Germinal center (tissue), 1 donor: ENCODE measurements at places on chromosomes 3 and 15.

- peak; percentile 66 for DNase-seq
These were observed 23.8 kb upstream of the TM2D3 start for GRCh38 chr15:101675796-101676582.

- DNase-seq = no peak
These were observed 177.0 kb upstream of the TBL1XR1 start for GRCh38 chr3:177374323-177374722.

DNA sequence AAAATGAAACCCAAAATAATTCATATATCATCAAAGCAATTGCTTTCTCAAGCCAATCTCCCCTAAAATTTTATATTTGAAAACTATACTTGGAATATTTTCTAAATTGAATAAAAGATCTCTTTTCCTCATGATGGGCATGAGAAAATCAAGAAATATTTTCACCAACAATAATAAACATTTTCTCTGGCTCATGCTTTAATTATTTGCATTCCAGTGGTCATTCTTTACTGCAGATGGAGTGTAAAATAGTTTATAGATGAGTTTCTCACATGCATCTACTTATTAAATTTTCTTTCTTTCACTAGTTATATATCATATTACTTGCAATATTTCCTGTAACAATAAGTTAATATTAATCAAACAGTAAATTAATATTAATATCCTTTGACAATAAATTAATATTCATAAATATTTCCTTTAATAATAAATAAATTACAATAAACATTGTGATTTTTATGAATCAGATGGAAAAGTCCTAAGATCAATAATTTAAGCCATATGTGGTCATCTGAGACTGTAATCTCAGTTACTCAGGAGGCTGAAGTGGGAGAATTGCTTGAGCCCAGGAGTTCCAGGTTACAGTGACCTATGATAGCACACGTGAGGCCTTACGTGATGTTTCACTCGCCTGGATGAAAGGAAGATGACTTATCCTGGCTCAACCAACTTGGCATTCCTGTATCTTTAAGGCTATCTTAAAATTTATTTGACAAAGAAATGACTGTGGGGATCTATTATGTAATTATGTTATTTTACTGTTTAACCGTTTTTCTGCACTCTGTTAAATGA lies 958.8 kb downstream of the ZPLD1 start:
- no peak for DNase-seq

GRCh38 chr3:43769097-43769884 lies 78.6 kb downstream of the ABHD5 start:
- DNase-seq = peak; percentile 74

- no peak for DNase-seq
These were observed 447.3 kb downstream of the TAFA4 start for GRCh38 chr3:68485051-68485450.

DNA sequence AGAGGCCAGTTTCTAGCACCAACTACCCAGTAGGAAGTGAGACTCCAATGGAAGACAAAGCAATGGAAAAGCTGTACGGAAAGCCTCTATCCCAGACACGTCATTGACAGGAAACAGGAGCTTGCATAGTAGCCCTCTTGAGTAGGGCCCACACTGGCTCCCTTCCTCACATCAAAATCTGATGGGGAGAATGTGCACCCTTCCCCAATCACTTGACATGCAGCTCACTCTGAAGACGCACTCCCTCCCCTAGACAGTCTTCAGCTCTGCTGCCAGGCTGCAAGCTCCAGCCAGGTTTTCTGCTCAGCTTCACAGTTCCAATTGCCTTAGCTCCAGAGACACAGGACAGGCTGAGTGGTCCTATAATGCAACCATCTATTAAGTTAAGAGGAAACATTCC lies 567.8 kb downstream of the EPHB1 start:
- no peak for DNase-seq

DNA sequence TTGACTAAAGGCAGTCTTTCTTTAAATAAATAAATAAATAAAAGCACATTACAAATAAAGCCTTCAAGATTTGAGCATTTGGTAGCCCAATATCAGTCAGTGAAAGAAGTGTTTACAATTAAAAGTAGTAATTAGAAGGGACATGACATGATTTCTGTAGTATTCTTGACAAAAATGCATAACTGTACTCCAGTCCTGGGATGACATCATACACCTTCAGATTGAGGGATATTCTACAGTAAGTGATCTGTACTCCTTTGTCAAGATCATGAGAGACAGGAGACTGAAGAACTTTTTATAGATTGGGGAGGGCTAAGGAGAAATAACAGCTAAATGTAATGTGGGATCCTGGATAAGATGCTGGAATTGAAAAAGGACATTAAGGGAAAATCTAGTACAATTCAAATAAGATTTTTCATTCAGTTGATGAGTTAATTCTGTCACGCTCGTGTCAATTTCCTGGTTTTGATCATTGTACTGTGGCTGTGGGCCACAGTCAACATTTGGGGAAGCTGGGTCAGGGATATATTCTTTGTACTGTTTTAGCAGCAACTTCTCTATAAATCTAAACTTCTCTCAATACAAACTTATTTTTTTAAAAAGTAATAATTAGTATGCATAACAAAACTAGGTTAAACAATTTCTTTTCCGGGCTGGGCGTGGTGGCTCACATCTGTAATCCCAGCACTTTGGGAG lies 314.8 kb downstream of the PTPRG start:
- DNase-seq = no peak

GRCh38 chr3:136804141-136804540 lies 14.8 kb upstream of the SLC35G2 start:
- DNase-seq = no peak

GRCh38 chr3:59424268-59425010 lies 374.6 kb upstream of the CFAP20DC start:
- DNase-seq = no peak

GRCh38 chr3:143170676-143171075 lies 51.1 kb downstream of the CHST2 start:
- no peak for DNase-seq

GRCh38 chr3:56864090-56864489 lies 62.3 kb upstream of the ARHGEF3 start:
- DNase-seq = no peak

DNA sequence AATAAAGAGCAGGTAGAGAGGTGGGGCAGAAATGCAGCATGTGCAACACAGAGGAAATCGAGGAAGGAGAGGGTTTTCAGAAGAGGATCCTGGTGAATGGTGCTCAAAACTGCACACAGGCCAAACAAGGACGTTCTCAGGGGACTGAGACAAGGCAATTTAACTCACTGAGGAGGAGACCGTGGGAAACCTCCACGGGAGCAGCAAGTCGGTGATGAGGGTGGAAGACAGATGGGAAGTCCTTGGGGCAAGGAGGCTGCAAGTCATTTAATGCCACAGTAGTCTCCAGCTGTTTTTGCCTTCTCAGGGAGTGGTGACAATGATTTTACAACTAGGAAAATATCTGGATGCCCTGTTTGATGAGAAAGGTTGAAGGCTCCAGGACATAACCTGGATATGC lies 11.5 kb upstream of the PDIA5 start:
- no peak for DNase-seq

- DNase-seq = no peak
These were observed 13.7 kb downstream of the ZDHHC19 start for GRCh38 chr3:196197524-196197923.

- no peak for DNase-seq
These were observed 263.6 kb upstream of the GOLGA6L4 start for GRCh38 chr15:83971992-83972391.

DNA sequence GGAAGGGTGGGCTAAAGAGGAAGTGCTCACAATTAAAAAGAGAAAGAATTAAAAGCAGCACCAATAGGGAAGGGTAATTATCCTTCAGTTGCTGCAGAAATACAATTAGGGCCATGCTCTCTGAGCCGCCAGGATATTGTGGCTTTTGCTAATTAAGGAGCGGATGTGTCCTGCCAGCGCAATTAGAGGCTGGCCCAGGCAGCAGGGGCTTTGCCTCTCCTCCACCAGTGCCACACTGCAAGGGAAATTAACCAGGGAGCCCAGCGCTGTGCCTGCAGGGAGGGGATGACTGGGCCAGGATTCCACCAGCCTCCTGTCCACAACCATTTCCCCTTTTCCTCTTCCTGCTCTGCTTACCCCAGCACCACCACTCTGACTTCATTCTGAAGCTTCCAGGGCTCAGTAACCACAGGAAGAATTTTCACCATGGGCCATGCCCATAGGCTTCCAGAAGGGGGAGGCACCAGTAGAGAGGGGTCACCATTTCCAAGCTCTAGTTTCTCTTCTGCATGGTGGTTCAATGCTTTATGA lies 10.4 kb upstream of the AEN start:
- no peak for DNase-seq

GRCh38 chr15:66831801-66832390 lies 129.9 kb downstream of the SMAD6 start:
- DNase-seq = no peak

DNA sequence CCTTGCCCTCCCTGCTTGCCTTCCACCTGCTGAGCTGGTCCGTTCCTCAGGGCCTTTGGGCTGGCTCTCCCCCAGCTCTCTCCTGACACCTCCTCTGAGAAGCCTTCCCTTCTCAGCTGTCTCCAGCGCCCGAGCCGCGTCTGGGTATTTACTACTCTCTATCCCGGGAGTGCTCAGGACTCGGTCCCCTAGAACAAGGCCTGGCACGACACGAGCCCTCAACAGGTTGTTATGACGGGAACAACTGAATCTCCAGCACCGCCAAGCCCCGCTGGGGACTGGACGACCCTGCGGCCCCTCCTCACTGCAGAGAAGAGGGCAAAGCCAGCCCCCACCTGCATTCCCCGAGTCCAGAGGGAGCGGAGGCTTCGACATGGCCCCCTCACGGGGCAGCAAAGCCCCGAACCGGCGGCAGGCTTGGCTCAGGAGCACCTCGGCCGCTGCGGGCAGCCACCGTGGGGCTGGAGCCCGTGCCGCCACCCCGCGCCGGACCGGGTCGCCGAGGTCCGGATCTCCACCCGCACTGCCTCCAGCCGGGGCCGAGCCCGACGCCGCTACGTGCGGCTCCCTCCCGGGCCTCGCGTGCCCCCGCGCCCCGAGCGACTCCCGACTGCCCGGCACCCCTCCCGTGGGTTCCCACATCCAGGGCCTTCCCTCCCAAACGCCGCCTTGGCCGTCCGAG lies 792 bp downstream of the TPRA1 start:
- DNase-seq = peak; percentile 19

DNA sequence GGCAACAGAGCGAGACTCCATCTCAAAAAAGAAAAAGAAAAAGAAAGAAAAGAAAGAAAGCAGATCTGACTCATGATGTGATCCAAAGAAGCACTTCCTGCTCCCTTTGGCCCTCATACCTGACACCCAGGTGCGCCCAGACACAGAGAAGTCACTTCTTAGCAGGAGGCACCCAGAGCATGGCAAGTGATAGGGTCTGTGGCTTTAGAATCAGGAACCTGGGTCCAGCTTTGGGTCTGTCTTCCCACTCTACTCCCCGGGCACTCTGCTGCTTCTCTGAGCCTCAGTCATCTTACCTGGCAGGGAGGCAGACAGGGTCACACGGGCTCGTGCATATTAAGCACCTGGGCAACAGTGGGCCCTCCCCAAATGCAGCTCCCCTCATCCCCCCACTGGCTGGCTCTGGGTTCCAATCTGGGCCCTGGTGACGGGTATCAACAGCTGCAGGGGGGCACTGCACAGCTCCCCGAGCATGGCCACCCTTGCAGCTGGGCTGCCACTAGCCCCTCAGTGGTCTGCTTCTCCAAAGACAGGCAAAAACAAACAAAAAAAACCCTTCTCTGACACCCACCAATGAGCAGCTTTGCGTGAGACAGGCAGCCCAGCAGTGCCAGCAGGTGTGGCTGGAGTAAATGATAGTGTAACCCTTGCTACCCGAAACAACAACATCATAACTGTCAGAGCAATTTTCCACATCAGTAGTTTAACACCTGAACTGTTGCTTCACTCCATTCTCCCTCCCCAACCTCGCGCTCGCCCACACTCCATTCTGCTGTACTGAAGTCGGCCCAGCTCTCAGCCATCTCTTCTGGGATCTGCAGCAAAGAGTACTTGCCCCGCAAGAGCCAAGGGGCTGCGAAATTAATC lies 99.8 kb downstream of the MEGF11 start:
- DNase-seq = peak; percentile 78

DNA sequence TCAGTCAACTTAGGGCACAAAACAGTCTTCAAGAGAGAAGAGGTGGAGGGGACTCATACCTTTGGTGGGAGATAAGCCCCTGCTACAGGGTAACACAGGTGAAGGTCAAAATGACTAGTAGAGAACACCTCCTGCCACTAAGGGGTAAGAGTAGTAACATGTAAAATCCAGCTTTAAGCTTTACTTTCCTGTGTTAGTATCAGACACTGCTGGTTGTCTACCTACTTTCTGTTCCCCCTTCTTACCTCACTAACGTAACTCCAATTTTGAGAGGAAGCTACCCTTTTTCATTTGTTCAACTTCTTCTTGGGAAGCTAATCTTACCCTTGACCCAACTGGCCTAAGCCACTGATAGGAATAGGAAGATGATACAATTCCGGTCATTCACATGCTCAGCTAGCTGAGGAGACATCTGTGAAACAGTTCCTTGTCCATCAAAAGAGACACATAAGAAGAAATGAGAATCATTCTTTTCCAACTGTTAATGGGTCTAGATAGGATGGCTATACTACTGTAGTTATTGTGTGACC lies 826.8 kb upstream of the CFAP20DC start:
- DNase-seq = no peak

DNA sequence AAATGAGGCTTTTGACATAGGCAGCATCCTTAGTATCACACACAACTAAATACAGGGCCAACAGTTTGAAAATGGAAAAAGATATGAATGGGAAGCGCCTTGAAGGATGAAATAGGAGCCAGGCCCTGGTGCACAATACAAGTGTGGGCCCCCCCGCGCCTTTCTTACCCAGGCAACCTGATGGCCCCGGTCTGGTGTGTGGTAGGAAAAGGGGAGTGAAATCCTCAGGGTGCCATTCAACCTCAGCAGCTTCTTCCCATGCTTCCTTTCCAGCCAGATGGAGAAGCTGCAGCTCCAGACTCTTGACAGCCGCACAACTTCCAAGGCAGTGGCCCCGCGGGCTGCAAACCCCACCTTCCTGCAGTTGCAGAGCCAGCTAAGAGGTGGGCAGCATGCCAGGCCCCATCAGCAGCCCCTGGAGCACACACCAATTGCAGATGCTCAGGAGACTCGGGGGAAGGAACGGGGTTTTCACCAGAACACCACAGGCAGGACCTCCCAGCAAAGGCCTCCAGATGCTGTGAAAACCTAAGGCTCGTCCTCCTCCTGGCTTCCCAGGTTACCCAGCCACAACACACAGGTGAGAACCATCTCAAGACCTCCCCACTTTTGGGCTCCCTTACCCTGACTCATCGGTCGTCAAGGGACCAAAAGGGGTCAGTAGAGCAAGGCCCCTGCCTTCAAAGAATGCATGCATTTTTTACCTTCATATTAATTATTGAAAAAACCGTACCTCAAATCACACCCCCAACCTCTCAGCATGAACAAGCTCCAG lies 101.6 kb downstream of the CPN2 start:
- DNase-seq = no peak
